ENCODE measurements at places on chromosomes 4 and X.

DNA sequence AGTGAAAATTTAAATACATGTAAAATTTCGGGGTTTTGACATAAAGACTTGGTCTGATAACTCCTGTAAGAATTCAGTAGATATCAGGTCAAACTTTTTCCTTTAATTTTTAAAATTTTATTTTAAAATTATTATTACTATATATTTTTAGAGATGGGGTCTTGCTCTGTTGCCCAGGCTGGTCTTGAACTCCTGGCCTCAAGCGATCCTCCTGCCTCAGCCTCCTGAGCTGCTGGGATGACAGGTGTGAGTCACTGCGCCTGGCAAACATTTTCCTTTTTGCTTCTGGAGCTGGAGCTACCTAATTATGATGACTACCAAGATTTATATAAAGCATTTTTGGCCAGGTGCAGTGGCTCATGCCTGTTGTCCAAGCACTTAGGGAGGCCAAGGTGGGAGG, 37.3 kb downstream of the KLHL15 start:
- no peak for DNase-seq

- no peak for DNase-seq
Measured at GRCh38 chr4:52853351-52853750, 8.8 kb upstream of the RASL11B start.

DNA sequence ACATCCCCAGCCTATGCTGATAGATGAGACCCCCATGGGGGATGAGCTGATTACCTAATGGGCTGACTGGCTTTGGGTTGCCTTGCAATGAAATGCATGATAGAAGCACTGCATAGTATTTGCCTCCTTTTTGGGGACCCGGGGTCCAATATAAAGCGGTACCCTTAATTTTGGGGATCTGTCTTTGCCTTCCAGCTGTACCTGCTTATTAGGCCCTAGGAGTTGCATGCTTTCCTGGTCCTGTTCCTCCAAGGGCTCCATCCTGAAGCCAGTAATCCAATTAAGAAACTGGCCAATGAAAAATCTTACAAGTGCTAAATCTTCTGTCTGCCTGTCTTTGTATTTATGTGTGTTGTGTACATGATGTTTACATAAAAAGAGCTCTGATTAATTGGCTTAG, 791.6 kb downstream of the TRIML1 start:
- no peak for DNase-seq

DNA sequence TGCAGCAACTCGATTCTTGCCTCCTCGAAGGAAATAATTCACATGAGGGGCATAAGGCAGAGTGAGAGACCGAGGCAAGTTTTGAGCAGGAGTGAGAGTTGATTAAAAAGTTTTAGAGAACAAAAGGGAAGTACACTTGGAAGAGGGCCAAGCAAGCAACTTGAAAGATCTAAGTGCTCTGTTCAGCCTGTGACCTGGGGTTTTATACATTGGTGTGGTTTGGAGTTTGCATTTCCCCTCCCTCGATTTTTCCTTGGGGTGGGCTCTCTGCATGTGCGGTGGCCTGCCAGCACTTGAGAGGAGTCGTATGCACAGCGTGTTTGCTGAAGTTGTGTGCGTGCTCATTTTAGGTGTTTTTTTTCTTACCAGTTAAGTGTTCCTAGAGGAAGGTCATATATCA, 356.4 kb downstream of the KLHL4 start:
- DNase-seq, result no peak

GRCh38 chrX:40013266-40014195, 84.2 kb downstream of the BCOR start:
- DNase-seq, result no peak

GRCh38 chr4:173530326-173531085, 477 bp upstream of the HAND2 start:
- DNase-seq, result no peak

DNA sequence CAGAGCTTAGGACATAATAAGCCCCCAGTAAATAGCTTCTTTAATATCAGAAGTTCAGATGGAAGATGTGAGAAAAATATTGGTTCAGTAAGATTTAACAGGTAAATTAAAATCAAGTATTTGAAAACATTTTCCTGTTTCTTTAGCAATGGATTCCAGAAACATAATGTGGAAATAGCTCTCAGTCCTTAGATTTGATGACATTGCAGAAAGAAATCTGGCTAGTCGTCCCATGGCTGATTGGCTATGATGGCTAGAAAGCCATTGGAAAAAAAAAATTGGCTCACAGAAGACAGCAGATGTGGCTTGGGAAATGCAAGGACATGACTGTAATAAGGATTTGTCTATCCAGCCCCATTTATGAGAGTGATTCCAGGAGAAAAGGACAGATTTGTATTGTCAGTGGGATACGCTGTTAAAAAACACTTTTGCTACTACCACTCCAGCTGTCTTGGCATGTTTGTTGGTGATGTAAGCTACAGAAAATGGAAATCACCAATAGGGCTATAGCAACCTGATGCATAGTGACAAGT, 78.3 kb downstream of the AR start:
- DNase-seq, result no peak

- DNase-seq, result no peak
Measured at GRCh38 chrX:20637351-20637750, 370.6 kb upstream of the RPS6KA3 start.

GRCh38 chr4:46329118-46329976, 60.6 kb downstream of the GABRA2 start:
- no peak for DNase-seq

- no peak for DNase-seq
Measured at GRCh38 chr4:73985528-73985852, 2.5 kb downstream of the PPBP start.

DNA sequence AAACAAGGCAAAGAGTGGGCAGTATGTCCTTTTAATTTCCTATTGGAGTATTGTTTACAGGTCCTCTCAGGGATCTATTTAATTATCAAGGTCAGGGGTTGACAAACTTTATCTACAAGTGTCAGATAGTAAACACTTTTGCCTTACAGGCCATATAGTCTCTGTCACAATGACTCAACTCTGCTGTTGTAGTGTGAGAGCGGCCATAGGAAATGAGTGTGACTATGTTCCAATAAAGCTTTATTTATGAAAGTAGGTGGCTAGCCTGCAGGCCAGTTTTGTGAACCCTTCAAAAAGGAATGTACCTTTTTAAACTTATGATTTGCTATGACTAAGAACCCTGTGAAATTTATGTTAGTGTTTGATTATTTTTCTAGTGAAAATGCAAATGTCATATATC, 156.1 kb downstream of the GPAT3 start:
- DNase-seq, result no peak

GRCh38 chr4:24971192-24971591, 58.4 kb upstream of the CCDC149 start:
- DNase-seq, result no peak

DNA sequence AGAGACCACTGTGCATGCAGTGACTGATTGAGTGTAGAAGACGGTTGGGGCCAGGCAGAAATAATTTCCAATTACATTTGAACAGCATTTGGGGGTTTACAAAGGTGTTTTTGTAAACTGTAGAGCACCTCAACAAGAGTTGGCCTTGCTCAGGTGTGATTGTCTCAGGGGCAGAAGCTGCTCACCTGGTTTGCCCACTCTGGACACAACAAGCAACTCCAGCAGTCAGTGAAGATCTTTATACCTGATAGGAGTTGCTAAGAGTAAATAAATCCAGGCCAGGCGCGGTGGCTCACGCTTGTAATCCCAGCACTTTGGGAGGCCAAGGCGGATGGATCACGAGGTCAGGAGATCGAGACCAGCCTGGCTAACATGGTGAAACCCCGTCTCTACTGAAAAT, 221.3 kb downstream of the RAB28 start:
- DNase-seq, result no peak

DNA sequence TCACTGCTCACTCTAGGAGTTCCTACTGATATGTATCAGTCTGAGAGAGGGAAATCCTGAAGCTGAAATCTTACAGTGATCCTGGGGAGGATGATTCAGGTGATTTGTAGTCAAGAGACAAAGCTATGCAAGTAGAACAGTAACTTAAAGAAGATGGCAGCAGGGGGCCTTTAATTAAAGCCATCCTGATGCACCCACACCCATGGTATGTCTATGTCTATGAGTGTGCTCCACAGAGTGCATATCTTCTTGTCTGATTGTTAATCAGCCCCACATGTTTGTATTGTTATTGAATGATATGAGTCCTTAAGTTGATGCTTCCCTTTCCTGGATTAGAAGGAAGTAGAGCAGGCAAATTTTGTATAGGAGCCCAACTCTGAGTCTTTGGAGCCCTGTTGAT, 78.8 kb downstream of the NHS start:
- no peak for DNase-seq

DNA sequence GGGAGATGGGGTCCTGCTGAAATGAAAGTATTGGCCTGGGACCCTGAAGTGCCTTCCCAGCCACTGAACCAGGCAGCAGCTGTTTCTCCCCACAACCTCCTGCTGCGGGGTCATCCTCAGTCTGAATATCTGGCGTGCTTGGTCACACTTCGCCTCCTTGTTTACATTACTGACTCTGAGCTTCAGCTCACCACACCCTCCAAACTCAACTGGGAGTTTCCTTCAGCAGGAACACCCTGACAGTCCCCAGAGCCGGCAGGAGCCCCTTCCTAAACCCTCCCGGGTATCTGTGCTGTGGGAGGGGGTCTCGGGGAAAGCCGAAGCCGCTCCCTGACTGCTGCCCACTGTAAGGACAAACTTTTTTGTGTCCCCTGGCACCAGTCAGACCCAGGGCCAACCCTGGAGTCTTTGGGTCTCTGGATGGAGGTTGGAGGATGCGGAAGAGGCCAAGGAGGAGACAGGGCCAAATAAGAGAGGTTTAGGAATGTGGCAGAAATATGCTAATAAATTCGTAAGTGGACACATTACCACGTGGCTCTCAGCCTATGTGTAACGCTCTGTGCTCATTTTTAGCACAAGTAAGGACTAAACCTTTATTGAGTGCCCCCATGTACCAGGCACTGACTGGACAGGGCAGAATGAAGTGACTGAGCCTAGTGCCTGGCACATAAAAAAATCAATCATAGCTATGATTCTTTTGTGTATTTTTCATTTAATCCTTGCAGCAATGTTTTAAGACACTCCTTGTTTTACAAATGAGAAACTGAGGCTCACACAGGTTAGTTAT, 20.7 kb downstream of the FHDC1 start:
- DNase-seq, result no peak

GRCh38 chrX:9859711-9860555, 73.7 kb downstream of the SHROOM2 start:
- DNase-seq, result no peak

GRCh38 chrX:9147726-9148125, 113.8 kb upstream of the FAM9B start:
- no peak for DNase-seq

All from GM18507 (cell line).